Right lobe of liver (tissue), 6 donors: ENCODE measurements at places on chromosomes 2 and 18. TPM values are rescaled to one million over a fixed set of nuclear protein-coding genes. Genes with fewer than 3 reads are reported as not detected.

DNA sequence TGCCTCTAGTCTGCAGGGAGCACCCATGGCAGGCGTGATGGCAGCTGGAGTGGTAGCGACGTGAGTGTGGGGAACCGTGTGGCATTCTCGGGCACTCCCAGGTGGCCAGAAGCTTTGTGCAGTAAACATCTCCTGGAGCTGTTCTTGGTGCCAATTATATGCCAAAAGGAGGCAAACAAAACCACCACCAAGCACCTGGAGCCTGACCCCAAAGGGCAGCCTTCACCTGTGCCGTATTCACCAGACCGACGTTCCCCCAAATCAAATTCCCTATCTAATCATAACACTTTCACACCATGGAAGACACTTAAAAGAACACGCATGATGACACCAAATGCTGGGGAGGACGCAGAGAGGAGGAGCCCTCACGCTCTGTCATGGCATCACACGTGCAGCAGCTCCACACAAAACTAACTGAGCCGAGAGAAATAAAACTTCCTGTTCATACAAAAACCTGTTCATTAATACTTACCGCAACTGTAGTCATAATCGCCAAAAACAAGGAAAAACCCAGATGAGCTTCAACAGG, 123.6 kb downstream of the EIPR1 start:
- no peak overlapping the region for H3K4me3 ChIP-seq
- no peak overlapping the region for H3K27ac ChIP-seq
- H3K4me1 ChIP-seq, result no peaks in the 10 kb centered on the region
- DNase-seq, result no peak
- H3K27me3 ChIP-seq, result no peaks in the 10 kb centered on the region

- no peak for DNase-seq
- no peaks in the 10 kb centered on the region for H3K36me3 ChIP-seq
- no peak overlapping the region for H3K4me3 ChIP-seq
- H3K27me3 ChIP-seq, result no peaks in the 10 kb centered on the region
- H3K27ac ChIP-seq, result no peak overlapping the region
These were observed 43.1 kb downstream of the RDH14 start for GRCh38 chr2:18517386-18517785.

- no peaks in the 10 kb centered on the region for H3K27me3 ChIP-seq
- no peak for DNase-seq
- no peaks in the 10 kb centered on the region for H3K36me3 ChIP-seq
- H3K27ac ChIP-seq, result no peak overlapping the region
- no peaks in the 10 kb centered on the region for H3K4me1 ChIP-seq
These were observed 151.2 kb upstream of the BOD1L2 start for GRCh38 chr18:56995579-56996188.

GREB1 gene
- 14.5 TPM for total RNA-seq

DNA sequence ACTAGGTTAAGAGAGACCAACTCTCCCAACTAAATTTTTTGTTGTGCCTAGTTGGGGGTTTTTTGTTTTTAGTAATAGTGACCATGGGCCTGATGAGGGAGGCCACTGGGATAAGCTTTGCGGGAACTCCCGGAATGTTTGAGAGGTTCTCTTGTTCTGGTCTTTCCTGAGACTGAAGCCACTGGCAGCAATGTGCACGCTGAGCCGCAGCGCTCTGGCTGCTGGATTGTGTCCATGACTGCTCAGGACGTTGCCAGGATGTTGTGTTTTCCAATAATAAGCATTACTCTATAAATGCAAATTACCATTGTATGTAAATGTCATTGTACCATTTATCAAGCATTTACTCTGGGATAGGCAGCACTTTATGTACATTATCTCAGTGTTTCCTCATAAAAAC, 126.1 kb downstream of the GALNT1 start:
- no peak for DNase-seq
- no peaks in the 10 kb centered on the region for H3K4me1 ChIP-seq
- no peaks in the 10 kb centered on the region for H3K27me3 ChIP-seq
- no peak overlapping the region for H3K4me3 ChIP-seq
- no peak overlapping the region for H3K27ac ChIP-seq

GRCh38 chr2:46776687-46777327, 138.8 kb downstream of the MCFD2 start:
- no peaks in the 10 kb centered on the region for H3K36me3 ChIP-seq
- H3K27me3 ChIP-seq, result no peaks in the 10 kb centered on the region
- H3K4me1 ChIP-seq, result no peaks in the 10 kb centered on the region
- no peak overlapping the region for H3K4me3 ChIP-seq
- no peak overlapping the region for H3K27ac ChIP-seq

DNA sequence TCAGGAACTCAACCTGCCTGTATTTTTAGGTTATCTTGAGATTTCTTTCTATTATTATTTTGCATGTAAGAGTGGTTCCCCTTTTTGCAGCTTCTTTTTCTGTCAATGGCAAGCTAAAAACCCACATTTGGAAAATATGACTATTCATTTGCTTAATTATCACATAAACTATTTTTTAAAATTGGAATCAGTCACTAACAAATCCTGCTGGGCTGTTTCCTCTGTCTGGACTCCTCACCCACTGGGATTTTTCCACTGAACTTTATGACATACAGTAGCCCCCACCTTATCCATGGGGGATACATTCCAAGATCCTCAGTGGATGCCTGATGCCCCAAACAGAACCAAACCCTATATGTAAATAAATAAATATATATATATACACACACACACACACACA, 447.3 kb downstream of the DLGAP1 start:
- H3K36me3 ChIP-seq, result no peaks in the 10 kb centered on the region
- no peak overlapping the region for H3K27ac ChIP-seq

DNA sequence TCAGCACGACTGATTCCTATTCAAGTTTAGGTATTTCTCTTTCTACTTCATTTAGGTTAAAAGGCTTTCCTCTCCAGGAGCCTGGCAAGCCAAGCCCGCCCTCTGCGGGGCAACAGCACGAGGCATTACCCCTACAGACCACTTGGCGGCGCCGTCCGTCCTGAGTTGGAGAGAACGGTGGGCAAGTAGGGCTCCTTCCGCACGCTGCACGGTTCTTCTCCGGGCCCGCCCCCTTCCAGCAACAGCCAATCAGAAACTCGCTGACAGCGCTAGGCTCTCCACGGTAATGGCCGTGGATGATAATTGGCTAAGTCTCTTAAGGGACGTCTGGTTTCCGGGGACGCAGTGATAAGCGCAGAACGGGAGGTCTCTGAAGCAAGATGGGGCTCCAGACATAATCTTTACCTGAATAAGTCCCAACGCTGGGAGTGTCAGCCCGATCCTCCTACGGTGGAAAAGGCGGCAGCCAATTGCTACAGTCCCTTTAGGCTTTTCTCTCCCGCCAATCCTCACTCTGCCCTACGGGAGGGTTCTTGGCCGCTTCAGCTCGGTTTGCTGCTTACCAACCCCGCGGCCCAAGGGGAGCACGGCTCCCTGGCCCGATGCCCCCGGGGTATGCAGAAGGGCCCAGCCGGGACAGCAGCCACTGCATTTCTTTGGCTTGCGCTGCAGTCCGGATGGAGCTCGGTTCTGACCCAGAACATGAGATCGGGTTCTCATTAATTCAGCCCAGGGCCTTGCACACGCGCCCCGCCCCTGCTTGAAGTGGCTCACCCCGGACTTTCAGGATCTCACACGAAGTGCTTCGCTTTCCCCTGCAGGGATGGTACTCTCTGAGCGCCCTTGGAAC, 206.9 kb upstream of the PKDCC start:
- no peaks in the 10 kb centered on the region for H3K4me1 ChIP-seq
- DNase-seq, result peak; percentile 98
- peak overlapping the region; percentile 31 for H3K27ac ChIP-seq
- peak overlapping the region; percentile 62 for H3K4me3 ChIP-seq
- no peaks in the 10 kb centered on the region for H3K36me3 ChIP-seq

DNA sequence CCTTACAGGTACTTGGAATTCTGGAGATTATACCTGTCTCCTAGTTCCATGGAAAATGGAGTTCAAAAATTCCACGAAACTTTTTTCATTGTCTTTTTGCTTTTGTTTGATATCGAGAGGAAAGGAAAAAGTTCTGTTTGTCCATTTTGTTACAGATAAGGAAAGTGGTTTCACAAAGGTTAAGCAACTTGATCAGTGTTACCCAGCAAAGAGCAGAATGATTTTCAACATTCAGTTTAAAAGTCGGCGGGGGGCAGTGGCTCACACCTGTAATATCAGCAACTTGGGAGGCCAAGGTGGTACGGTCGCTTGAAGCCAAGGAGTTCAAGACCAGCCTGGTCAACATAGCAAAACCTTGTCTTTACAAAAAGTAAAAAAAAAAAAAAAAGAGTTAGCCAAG, 118.8 kb downstream of the LDLRAD4 start:
- H3K4me1 ChIP-seq, result no peaks in the 10 kb centered on the region
- no peak for DNase-seq
- peak overlapping the region; percentile 75 for H3K27ac ChIP-seq
- H3K27me3 ChIP-seq, result no peaks in the 10 kb centered on the region
- H3K4me3 ChIP-seq, result peak overlapping the region; percentile 17

- H3K27me3 ChIP-seq, result no peaks in the 10 kb centered on the region
- no peaks in the 10 kb centered on the region for H3K4me1 ChIP-seq
- H3K36me3 ChIP-seq, result no peaks in the 10 kb centered on the region
These were observed 246.1 kb downstream of the NRXN1 start for GRCh38 chr2:50785816-50786215.

- H3K36me3 ChIP-seq, result no peaks in the 10 kb centered on the region
- no peak overlapping the region for H3K4me3 ChIP-seq
- H3K27me3 ChIP-seq, result no peaks in the 10 kb centered on the region
- DNase-seq, result no peak
- H3K27ac ChIP-seq, result no peak overlapping the region
- H3K4me1 ChIP-seq, result no peaks in the 10 kb centered on the region
These were observed 157.2 kb downstream of the BABAM2 start for GRCh38 chr2:28047681-28048080.

- H3K36me3 ChIP-seq, result no peaks in the 10 kb centered on the region
- no peak overlapping the region for H3K4me3 ChIP-seq
- no peaks in the 10 kb centered on the region for H3K27me3 ChIP-seq
- H3K4me1 ChIP-seq, result no peaks in the 10 kb centered on the region
- no peak for DNase-seq
- H3K27ac ChIP-seq, result no peak overlapping the region
These were observed 412.1 kb downstream of the IRS1 start for GRCh38 chr2:226387499-226387942.

GRCh38 chr2:32904074-32904473, 42.7 kb upstream of the LTBP1 start:
- no peaks in the 10 kb centered on the region for H3K4me1 ChIP-seq
- no peaks in the 10 kb centered on the region for H3K27me3 ChIP-seq
- H3K4me3 ChIP-seq, result no peak overlapping the region
- H3K27ac ChIP-seq, result no peak overlapping the region
- no peaks in the 10 kb centered on the region for H3K36me3 ChIP-seq
- DNase-seq, result no peak

IL37 gene
- total RNA-seq, result not detected

GRCh38 chr18:57346876-57347275, 5.5 kb upstream of the ST8SIA3 start:
- no peaks in the 10 kb centered on the region for H3K4me1 ChIP-seq
- H3K27ac ChIP-seq, result no peak overlapping the region
- no peaks in the 10 kb centered on the region for H3K27me3 ChIP-seq
- H3K36me3 ChIP-seq, result no peaks in the 10 kb centered on the region

KANSL3 gene
- total RNA-seq, result 21.1 TPM

- no peak for DNase-seq
- no peaks in the 10 kb centered on the region for H3K27me3 ChIP-seq
- no peak overlapping the region for H3K27ac ChIP-seq
These were observed 282.3 kb downstream of the DYSF start for GRCh38 chr2:71735676-71736075.

DNA sequence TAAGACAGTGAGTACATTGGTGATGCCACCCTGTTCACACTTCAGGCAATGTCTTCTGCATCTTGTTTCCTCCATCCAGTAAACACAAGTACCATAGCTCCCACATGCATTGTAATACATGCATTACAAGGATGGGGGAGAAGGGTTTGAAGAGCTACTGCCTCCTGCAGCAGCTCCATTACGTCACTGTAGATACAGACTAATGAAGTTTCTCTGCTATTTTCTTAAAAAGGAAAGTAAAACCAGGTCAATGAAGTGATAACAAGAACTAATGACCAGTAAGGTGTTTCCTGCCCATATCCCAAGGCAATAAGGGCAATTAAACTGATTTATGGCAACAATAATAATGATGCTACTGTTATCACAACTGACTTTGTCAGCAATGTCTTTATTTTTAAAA, 18.2 kb upstream of the BBS5 start:
- H3K4me1 ChIP-seq, result no peaks in the 10 kb centered on the region
- no peak overlapping the region for H3K27ac ChIP-seq
- H3K4me3 ChIP-seq, result no peak overlapping the region
- H3K36me3 ChIP-seq, result no peaks in the 10 kb centered on the region
- no peaks in the 10 kb centered on the region for H3K27me3 ChIP-seq
- no peak for DNase-seq

SERPINB4 gene
- not detected for total RNA-seq

TRMT61B gene
- total RNA-seq, result 9.5 TPM

DNA sequence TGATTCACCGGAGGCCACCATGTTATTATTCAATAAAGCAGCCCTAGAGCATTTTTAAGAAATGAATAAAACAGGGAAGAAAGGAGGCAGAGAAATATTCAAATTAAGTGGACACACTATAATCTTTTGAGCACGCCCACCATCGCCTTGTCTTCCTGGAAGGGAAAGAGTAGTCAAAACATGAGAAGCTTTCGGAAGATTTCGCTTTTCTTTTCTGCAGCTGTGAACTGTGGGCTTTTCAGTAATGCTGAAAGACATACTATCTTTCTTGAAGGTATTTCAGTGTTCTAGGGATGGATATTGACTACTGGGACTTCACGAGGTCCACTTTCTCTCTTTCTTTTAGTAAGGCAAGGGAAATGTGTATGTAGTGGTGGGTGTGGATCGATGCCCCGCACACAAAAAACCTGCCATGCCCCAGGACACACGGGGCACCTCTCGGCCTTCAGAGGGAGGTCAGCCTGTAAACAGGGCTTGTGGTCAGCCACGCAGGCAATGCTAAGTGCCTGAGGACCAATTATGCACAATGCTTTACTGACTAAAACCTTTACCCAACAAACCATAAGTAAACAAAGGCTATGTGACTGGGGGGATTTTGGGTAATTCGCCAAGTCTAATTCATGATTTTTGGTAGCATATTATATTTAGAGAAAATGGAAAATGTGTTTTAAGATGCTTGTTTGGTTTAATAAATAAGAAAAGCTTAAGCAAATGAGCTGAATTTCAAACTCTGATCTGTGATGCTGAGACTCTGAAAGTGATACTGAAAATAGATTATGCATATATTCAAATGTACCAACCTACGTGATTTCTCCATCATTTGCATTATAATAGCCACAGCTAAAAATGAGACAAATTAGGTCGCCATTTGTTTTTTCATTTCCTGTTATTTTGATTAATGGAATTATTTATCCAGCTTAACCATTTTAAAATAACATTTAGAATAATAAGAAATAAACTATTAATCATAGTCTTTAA, 130.5 kb downstream of the ZNF516 start:
- H3K27ac ChIP-seq, result no peak overlapping the region
- H3K27me3 ChIP-seq, result no peaks in the 10 kb centered on the region

REEP1 gene
- 0.88 TPM for total RNA-seq

GRCh38 chr2:158994920-158995676, 26.7 kb downstream of the TANC1 start:
- no peaks in the 10 kb centered on the region for H3K27me3 ChIP-seq
- H3K36me3 ChIP-seq, result no peaks in the 10 kb centered on the region
- H3K4me3 ChIP-seq, result no peak overlapping the region
